ENCODE measurements at places on chromosomes 7 and 10.

GRCh38 chr10:79238158-79238520, 109.1 kb upstream of the PPIF start:
- DNase-seq = no peak

GRCh38 chr10:96765406-96766240, 45.3 kb upstream of the PIK3AP1 start:
- DNase-seq = peak; percentile 63

GRCh38 chr7:18352339-18353255, 143.0 kb upstream of the HDAC9 start:
- no peak for DNase-seq

DNA sequence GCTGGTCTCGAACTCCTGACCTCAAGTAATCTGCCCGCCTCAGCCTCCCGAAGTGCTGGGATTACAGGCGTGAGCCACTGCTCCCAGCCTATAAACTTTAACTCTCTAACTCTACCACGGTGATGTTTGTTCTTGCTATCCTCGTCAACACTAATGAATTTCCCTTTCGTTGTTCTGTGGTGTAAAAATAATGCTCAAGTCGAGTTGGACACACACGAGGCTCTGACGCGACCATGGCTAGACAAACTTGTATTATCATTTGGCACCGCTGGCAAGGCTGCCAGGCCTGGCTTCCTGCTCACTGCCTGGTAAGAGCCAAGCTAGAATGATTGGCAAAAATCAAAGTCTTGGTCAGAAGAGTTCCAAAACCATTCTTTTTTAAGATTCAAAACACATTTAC, 167.0 kb upstream of the KLF6 start:
- DNase-seq = no peak

DNA sequence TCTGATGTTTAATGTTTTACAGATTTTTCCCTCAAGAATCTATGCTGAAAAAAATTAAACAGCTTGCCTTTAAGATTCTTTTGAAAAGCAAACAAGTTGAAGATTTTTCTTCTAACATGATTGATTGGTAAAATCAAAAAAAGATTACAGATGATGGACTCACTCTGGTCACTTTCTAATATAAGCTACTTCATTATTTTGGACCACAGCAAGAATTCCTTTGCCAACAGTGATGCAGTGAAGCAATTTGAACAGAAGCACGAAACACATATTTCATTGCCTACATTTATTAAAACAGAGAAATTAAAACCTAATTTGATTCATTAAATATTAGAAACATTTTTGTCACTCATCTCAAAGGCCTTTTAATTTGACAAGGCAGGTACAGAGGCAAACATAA, 82.1 kb upstream of the SGCE start:
- DNase-seq = no peak
